ENCODE measurements at places on chromosomes 5 and 9.

GRCh38 chr9:130555968-130556367, 23.4 kb upstream of the FUBP3 start:
- DNase-seq: no peak

DNA sequence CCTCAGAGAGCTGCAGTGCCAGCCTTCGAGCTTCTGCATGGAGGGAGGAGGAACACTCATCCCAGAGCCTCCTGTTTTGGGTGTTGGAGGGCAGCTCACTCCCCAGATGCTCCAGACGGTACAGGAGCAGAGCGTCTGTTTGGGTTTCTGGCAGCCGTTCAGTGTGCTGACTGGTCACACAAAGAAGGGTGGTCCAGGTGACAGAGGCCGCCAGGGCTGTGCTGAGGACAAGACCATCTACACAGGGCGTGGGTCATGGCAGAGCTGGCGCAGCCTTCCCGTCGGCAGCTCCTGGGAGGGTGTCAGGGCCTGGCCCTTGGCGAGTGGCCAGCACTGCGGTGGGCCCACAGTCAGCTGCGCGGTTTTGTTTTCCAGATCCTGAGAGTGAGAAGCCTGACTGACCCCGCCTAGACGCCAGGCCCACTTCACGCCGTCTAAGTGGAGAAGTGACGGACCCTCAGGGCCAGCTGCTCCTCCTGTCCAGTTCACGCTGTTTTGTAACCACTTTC, 131.4 kb upstream of the FAM120A start:
- DNase-seq: no peak

- no peak for DNase-seq
These were observed 40.3 kb upstream of the SVEP1 start for GRCh38 chr9:110619831-110620230.

DNA sequence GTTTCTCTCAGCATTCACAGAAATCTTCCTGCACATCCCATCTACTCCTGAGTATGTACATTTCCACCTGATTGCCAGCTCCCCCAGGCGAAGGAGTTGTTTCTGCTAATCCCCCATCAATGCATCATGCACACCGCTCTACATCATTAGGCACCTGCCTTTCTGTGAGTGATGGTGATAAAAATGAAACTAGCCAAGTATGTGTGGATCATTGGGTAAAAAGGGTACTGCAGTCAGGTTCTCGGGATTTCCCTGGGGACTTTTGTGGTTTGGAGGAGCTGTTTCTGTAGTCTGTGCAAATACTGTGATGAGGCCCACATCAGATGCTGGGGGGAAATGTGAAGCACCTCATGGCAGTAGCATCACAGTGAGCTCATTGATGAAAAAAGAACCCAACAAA, 30.4 kb downstream of the CAMK4 start:
- peak; percentile 51 for DNase-seq

GRCh38 chr5:10451137-10451824, 9.6 kb downstream of the ROPN1L start:
- DNase-seq: no peak

DNA sequence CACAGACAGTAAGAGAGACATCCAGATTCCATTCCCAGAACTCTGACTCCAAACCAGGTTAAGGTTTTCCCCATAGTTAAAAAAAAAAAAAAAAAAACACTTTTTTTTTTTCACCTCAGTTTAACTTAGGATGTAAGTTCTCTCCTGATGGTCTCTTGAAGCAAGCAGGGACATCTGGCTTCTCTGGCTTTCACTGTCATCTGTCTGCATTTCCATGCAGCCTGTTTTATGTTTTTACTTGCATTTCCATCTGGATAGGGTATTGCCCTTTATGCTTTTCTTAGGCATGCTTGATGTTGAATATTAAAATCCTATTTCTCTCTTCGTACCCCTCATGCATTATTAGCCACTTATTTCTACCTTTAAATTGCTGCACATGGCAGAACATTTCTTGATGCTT, 135.3 kb upstream of the WWC1 start:
- no peak for DNase-seq

GRCh38 chr5:23405316-23406068, 101.9 kb upstream of the PRDM9 start:
- DNase-seq: no peak

- DNase-seq: no peak
These were observed 43.8 kb upstream of the ANKH start for GRCh38 chr5:14915291-14915952.

GRCh38 chr9:115650768-115651167, 502.8 kb upstream of the PAPPA start:
- DNase-seq: no peak

DNA sequence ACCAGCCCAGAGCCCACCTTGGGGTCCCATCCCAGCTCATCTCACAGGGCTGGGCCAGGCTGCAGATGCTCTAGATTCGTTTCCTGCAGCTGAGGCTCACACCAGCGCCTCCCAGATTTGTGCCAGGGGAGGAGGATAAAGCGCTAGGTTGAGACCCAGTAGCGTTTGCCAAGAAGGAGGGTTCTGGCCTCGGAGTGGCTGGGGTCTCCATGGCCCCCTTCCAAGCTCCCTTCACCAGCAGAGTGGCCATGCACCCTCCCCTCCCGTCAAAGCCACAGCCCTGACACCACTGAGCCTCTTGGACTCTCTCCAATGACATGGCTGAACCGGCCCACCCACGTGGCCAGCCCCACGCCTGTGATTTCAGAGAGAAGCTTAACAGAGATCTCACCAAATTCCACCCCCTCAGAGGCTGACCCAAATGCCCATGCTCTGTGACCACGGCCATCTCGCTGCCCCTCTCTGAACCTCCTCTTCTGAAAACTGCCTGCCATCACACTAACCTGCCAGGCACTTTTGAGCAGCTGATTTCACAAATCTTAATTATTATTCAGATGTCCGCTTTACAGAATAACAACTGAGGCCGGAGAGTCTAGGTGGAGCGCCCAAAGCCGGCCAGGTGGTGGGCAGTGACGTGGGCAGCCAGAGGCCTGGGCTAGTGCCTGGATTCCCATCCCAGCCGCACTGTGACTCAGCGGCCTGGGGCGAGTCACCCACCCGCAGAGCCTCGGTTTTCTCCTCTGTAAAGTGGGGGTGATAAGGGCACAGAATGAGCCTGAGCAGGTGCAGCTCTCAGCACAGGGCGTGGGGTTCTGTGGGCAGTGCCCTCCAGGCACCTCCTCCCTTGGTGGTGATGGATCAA, 155.7 kb downstream of the C9orf50 start:
- no peak for DNase-seq

GRCh38 chr5:169991115-169991869, 11.0 kb upstream of the INSYN2B start:
- DNase-seq: no peak

DNA sequence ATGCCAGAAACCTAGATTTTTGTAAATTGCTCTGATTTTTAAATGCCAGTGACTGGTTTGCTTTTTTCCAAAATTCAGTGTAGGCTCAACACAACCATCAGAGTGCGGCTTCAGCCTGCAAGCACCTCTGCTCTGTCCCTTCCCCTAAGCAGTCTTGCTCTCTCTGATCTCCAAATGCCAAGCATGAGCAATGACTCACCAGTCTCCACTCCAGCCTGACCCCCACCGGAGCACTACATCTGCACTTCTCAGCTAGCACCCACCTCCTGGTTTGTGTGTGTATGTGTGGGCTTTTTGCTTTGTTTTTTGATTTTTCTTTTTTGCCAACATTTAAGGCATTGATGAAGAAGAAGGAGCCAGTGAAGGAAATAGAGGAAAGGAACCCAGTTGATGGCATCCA, 61.4 kb upstream of the ADRA1B start:
- no peak for DNase-seq

GRCh38 chr9:4792054-4792571, 631 bp upstream of the RCL1 start:
- DNase-seq: peak; percentile 7

DNA sequence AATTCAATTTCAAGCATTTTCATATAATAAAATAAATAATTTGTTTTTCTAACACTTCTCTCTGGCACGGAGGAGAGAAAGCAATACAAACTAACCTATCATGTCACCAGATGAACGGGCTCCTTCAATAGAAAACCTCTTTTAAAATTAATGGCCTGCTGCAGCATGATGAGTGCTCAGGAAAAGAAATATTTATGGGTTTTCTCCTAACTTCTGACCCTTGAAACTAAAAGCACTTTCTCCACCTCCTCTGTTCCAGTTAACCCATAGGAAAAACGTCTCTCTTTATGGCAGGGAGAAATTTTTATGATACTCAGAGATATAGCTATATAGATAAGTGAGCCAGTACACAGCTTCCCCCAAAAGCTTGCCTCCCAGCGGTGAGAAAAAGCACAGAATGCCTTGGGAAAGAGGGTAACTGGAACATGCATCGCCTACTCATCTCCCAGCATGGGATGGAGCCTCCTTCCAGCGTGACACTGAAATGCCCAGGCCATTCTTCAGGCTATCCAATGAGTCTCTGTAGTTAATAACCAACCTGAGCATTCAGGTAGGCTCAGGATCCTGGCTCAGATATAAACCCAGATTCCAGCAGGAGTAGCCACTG, 963.0 kb upstream of the DMAC1 start:
- no peak for DNase-seq

- no peak for DNase-seq
These were observed 13.8 kb upstream of the ASS1 start for GRCh38 chr9:130430734-130431535.

DNA sequence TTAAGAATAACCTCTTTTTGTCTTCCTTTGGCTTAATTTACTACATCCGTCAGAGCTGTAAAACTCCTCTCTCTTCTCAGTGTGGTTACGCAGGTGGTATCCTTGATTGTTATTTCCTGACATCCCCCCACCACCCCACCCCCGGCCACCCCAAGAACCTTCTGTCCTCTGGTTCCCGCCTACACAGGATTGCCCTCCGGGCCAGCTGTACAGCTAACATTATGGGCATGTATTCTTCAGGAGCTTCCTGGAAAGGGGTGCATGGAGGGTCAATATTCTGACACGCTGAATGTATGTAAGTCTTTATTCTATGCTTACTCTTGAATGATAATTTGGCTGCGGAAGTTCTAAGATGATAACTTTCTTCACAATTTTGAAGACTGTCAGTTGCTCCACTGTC, 13.0 kb upstream of the ANP32B start:
- no peak for DNase-seq

GRCh38 chr5:172235827-172236736, 42.1 kb downstream of the EFCAB9 start:
- no peak for DNase-seq

GRCh38 chr9:125580701-125581286, 126.2 kb downstream of the MAPKAP1 start:
- DNase-seq: no peak

DNA sequence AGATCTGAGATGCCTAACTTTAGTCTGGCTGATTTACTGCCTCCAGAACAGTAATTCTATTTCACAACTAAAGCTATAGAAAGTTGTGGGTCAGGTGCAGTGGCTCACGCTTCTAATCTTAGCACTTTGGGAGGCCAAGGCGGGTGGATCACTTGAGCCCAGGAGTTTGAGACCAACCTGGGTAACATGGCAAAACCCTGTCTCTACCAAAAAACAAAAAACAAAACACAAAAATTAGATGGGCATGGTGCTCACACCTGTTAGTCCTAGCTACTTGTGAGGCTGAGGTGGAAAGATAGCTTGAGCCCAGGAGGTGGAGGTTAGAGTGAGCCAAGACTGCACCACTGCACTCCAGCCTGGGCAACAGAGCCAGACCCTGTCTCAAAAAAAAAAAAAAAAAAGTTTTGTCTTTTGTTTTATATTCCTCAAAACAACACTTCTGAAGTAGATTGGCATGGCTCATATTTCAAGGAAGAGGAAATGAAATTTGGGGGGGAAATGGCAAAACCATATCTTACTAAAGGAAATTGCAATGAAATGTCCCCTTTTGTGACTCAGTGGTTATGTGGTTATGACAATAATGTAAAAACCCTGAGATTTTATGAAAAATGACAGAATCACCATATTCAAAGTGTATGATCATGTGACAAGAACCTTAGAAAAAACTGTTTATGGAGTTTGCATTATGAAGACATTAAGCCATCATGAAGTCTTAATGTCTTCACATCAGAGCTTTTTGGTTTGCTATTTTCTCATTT, 16.2 kb downstream of the FNBP1 start:
- DNase-seq: no peak

DNA sequence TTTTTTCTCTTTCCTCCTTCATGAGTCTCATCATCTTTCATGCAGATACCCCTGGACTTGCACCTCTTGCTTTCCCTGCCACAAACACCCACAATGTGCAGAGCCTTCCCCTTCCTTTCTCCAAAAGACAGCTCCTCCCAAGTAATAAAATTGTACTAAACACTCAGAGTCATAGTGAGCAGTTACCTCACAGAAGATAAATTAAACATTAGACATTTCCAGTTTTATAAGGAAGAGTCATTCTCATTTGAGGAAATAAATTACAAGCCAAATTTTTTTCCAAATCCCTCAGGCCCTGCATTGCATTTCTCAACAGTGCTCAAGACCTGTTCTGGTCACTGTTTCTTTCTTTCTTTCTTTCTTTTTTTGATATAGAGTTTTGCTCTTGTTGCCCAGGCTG, 131.5 kb downstream of the ATPSCKMT start:
- no peak for DNase-seq

- no peak for DNase-seq
These were observed 1.3 kb downstream of the CCNI2 start for GRCh38 chr5:132748522-132749000.

- no peak for DNase-seq
These were observed 17.5 kb downstream of the SLC31A1 start for GRCh38 chr9:113238859-113239232.

DNA sequence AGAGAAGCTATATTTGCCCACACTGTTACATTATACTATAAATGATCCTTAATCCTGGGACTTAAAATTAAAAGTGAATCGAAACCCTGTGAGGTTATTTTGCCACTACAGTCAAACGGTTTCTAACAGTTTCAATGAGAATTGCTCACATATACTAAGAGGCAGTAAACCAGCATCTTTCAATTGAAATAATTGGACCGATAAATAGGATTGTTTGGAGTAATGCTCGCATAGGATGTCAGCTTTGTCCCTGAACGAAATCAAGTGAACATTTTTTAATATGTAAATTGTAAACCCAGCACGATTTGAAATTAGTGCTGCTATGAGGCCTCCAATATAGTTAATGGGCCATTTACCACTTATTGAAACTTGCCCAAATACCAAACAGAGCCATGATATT, 60.5 kb downstream of the ELAVL2 start:
- no peak for DNase-seq

- no peak for DNase-seq
These were observed 713 bp downstream of the LCN10 start for GRCh38 chr9:136741883-136742571.

GRCh38 chr9:86854898-86855523, 92.3 kb downstream of the GAS1 start:
- DNase-seq: no peak

- DNase-seq: no peak
These were observed 233.9 kb upstream of the MAP3K1 start for GRCh38 chr5:56581426-56581825.

- DNase-seq: no peak
These were observed 74.5 kb downstream of the MRPS27 start for GRCh38 chr5:72245546-72245945.

- no peak for DNase-seq
These were observed 56.3 kb downstream of the SLF1 start for GRCh38 chr5:94674490-94675382.

- DNase-seq: no peak
These were observed 2.7 kb upstream of the ANP32B start for GRCh38 chr9:97980479-97980803.
